ENCODE measurements at places on chromosomes 7 and 10.

DNA sequence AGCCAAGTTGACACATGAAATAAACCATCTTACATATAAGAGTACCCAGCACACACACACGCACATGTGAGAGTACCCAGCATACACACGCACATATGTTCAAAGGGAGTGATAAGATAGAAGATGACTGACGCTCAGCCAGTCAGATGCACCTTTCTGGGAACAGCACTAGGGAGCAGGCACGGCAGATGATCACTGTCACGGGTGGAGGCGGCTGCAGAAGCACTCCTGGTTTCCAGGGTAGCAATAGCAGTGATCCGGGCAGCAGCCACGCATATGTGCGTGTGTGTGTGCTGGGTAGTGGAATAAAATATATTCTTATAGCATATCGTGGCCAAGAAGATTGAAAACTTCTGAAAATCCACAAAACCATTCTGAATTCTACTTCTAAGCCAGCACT, 85.8 kb upstream of the NAMPT start:
- no peak for DNase-seq

GRCh38 chr10:16779384-16779915, 37.8 kb downstream of the RSU1 start:
- DNase-seq, result no peak

DNA sequence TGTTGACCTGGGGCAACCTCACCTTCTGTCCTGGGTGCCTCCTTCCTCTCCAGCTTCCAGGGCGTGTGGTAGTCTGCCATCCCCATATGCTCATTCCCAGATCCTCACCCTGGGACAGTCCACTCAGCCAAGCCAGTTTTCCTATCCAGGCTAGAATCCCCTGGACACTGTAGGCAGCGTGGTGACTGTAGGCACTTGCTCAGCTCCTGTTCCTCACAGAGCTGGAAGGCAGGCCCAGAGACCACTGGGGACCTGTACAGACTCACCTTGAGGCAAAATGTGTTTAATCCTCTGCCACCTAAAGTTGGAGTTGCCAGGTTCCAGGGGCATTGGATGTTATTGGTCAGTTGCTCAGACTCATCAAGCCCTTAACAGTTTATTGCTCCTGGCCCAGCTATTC, 2.4 kb upstream of the GRID1 start:
- no peak for DNase-seq

- DNase-seq, result no peak
Observed at GRCh38 chr7:83850941-83851340, 202.0 kb upstream of the SEMA3E start.

DNA sequence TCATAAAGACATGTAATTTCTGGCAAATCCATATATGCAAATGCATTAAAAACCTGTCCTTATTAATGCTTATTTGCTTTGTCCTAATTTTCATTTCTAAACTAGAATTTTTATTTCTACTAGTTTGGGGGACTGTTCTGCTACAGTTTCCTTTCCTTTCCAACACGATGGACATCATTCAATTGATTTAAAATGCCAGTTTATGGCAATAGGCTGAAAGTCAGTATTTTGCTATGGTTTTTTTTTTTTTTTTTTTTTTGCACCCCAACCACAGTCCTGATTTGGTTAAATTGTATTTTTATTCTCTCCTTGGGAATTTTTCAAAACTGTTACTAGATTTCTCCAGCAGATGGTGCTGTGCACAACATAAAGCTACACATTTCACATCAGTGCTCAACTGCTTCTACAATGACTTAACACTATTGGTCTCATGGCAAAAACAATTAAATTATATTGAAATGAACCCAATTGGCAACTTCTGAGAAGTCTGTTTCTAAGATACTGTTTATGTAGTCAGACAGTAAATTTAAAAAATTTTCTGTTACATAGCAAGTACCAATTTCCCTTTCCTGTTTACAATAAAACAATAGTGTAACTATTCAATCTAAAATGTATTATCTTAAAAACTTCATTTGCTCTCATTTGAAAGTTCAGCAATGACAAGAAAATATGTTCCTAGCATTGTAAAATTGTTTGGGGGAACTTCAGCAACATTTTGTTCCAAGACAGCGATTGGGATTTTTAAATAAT, 193.8 kb upstream of the CCDC6 start:
- DNase-seq, result no peak

DNA sequence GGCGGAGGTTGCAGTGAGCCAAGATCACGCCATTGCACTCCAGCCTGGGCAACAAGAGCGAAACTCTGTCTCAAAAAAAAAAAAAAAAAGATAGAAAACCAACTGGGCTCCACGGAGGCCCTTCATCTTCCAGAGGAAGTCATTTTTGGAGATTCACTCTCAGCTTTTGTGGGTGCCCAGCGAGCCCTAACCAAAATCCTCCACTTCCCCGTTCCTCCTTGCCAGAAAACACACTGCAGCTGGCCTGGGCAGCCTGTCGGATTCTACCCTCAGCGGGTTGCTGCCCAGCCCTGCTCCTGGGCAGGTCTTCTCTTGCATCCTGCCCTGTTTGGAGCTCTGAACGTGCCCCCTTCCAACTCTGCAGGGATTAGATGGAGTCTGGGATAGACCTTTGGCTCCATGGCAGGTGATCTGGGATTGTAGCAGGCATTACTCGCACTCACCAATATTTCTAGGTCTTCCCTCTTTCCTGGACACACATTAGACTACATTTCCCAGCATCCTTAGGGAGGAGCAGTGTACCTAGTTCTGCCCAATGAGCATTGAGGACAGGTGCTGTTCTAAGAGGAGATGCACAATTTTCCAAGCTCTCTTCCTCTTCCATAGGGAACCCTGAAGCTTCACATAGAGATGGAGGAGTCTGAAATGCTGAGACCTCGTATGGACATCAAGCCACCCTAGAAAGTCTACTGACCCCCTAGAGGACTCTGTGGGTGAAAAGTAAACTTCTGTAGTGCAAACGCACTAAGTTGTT, 4.6 kb downstream of the GRID2IP start:
- DNase-seq, result no peak

DNA sequence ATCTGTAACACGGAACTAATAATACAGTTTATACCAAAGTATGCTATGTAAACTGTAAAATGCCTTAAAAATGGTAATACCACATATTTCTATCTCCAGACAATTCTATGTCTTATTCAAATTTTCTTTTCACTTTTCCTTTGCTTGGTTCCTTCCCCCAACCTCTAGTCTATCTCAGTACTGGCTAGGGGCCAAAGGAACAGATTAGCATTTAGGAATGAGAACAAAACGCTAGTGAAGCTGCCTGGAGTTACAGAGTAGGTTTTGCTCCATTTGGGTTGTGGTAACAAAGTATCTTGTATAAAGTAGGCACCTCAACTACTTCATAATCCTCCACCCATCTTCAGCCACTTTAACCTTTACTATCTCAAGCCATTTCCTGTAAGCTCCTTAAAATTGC, 94.1 kb downstream of the HBP1 start:
- no peak for DNase-seq

DNA sequence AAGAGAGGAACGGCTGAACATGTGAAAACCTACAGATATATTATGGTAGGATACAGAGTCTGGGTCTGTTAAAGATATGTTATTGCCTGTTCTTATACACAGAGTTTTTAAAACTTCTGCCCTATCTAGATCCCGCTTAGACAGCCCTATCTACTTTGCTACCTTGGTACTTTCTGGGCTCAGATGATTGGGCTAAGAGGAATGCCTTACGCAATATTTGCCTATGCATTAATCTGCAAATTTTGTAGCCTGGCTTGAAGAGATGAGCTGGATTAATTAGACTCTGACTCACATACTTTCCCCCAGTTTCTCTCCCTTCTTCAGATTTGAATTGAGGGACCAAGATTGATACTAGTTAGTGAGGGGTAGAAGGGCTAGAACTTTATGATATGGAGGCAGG, 33.6 kb upstream of the A1CF start:
- DNase-seq, result no peak

DNA sequence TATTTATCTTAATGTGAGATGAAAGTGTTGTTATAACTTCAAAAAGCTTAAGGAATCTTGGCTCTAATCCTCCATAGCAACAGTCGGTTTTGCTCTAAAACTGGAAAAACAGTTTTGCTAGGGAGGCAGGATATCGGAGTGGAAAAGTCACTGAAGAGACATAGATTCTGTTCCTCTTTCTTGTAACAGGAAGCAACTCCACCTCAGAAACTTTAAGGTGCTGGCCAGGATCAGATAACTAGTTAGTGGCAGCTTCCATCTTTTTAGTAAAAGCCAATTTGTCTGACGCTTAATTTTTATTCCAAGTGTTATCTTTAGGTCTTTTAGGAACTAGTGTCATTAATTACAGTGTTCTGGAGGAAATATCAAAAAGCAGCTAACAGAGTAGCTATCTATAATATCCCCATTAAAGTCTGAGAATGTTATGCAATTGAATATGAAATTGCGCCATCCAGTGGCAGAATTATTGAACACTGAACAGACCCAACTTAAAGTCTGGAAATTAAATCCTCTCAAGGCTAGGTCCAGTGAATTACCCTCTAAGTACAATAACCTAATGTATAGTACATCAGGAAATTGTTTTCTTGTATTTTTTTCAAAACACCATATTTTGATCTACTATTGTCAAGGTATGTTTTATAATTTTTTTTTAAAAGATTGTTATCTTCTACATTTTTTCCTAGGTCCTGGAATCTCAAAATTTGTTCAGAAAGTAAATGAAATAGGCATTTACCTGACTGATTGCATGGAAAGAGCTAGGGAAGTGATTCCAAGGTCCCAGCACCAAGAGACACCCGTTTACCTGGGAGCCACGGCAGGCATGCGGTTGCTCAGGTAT, 65.9 kb upstream of the CC2D2B start:
- DNase-seq, result no peak

- no peak for DNase-seq
Observed at GRCh38 chr10:93352638-93353383, 129.3 kb downstream of the MYOF start.

GRCh38 chr7:104111271-104111670, 96.5 kb downstream of the ORC5 start:
- no peak for DNase-seq

- no peak for DNase-seq
Observed at GRCh38 chr10:48609899-48610584, 5.2 kb upstream of the ARHGAP22 start.

- DNase-seq, result no peak
Observed at GRCh38 chr7:1601956-1602355, 32.1 kb upstream of the PSMG3 start.
